Vagina (tissue), 2 donors: ENCODE measurements at places on chromosomes 4 and X. TPM values are rescaled to one million over a fixed set of nuclear protein-coding genes. Genes with fewer than 3 reads are reported as not detected.

- DNase-seq = no peak
- H3K4me3 ChIP-seq = no peak overlapping the region
- no peaks in the 10 kb centered on the region for H3K4me1 ChIP-seq
- no peaks in the 10 kb centered on the region for H3K27me3 ChIP-seq
- no peaks in the 10 kb centered on the region for H3K36me3 ChIP-seq
Measured at GRCh38 chrX:138856881-138857604, 145.5 kb upstream of the FGF13 start.

The MAGEA4 gene
- not detected for total RNA-seq

DNA sequence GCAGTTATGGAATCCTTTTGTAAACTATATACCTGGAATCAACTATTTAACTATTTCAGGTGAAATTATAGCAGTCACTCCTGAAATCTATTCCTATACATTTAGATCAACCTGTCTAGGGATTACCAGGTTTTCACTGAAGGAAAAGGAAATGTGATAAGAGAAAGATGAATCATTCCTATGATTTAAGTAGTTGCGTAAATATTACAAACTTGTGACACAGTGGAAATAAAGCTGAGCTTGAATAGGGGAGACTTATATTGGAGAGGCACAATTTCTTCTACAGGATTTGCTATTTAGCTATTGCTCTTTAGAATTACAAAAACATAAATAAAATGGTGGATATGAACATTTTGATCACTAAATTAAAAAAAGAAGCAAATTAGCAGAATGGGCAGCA lies 284.1 kb upstream of the EPHA5 start:
- H3K4me1 ChIP-seq = no peaks in the 10 kb centered on the region
- no peak overlapping the region for H3K4me3 ChIP-seq
- H3K27me3 ChIP-seq = no peaks in the 10 kb centered on the region

The SSX4B gene
- not detected for total RNA-seq

GRCh38 chr4:31662951-31663350 lies 942.8 kb downstream of the PCDH7 start:
- no peak overlapping the region for H3K4me3 ChIP-seq
- no peak for DNase-seq
- H3K27me3 ChIP-seq = no peaks in the 10 kb centered on the region
- H3K27ac ChIP-seq = no peak overlapping the region

DNA sequence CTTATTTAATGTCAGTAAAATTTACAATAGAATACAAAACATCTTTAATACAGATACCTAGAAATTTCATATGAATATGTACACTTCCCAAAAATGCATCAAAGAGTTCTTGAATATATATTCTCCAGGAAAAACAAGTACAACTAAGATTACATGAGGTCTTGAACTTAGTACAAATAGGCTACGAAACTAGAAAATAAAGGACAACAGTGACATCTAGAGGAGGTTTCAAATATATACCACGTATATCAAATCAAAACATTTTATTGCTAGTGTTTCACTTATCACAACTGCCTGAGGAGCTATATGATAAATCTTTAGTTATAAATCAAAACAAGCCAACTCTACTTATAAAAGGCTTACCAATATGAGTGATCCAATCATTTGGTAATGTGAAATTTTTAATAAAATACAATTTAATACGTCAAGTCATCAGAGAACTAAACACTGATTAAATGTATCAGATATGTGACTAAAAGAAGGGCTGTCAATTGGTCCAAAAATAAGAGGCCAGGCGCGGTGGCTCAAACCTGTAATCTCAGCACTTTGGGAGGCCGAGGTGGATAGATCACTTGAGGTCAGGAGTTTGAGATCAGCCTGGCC lies 36.6 kb downstream of the ANAPC10 start:
- no peaks in the 10 kb centered on the region for H3K27me3 ChIP-seq
- DNase-seq = no peak
- H3K27ac ChIP-seq = no peak overlapping the region
- peaks cover 7% of the 10 kb centered on the region for H3K4me1 ChIP-seq
- H3K4me3 ChIP-seq = no peak overlapping the region

The PCDH7 gene
- total RNA-seq = 23.1 TPM

The PAGE4 gene
- not detected for total RNA-seq

DNA sequence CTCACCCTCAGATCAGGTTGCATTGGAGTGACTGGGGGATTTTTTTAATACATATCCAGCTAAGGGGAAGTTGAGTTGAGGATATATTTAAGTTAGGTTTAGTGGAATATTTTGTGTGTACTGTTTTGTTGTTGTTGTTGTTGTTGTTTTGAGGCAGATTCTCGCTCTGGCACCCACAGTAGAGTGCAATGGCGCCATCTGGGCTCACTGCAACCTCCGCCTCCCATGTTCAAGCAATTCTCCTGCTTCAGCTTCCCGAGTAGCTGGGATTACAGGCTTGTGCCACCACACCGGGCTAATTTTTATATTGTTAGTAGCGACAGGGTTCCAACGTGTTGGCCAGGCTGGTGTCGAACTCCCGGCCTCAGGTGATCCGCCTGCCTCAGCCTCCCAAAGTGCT lies 38.6 kb upstream of the ATP6AP2 start:
- H3K4me3 ChIP-seq = no peak overlapping the region
- DNase-seq = no peak
- H3K4me1 ChIP-seq = peaks cover 8% of the 10 kb centered on the region
- H3K36me3 ChIP-seq = no peaks in the 10 kb centered on the region
- no peaks in the 10 kb centered on the region for H3K27me3 ChIP-seq

The LRP2BP gene
- total RNA-seq = 0.49 TPM

GRCh38 chr4:97144199-97144598 lies 999.1 kb downstream of the STPG2 start:
- no peaks in the 10 kb centered on the region for H3K36me3 ChIP-seq
- H3K4me1 ChIP-seq = no peaks in the 10 kb centered on the region

- H3K4me3 ChIP-seq = no peak overlapping the region
- no peaks in the 10 kb centered on the region for H3K36me3 ChIP-seq
- H3K27ac ChIP-seq = no peak overlapping the region
- H3K4me1 ChIP-seq = peaks cover 8% of the 10 kb centered on the region
Measured at GRCh38 chr4:150342945-150343344, 239.0 kb upstream of the MAB21L2 start.

DNA sequence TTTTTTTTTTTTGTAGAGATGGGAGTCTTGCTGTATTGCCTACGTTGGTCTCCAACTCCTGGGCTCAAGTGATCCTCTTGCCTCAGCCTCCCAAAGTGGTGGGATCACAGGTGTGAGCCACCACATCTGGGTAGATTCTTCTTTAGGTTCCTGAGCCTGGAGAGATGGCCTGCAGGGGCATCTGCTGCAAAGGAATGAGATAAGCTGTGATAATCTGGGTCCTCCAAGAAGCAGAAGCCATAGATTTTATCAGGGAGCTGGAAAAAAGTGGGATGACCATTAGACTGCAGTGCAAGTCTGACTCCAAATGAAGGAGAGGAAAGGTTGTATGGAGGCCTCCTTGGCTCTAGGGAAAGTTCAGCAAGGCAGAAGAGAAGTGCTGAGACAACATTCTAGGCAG lies 19.0 kb upstream of the ACSL1 start:
- H3K4me1 ChIP-seq = peaks cover 8% of the 10 kb centered on the region
- DNase-seq = no peak
- H3K4me3 ChIP-seq = no peak overlapping the region
- no peaks in the 10 kb centered on the region for H3K27me3 ChIP-seq

DNA sequence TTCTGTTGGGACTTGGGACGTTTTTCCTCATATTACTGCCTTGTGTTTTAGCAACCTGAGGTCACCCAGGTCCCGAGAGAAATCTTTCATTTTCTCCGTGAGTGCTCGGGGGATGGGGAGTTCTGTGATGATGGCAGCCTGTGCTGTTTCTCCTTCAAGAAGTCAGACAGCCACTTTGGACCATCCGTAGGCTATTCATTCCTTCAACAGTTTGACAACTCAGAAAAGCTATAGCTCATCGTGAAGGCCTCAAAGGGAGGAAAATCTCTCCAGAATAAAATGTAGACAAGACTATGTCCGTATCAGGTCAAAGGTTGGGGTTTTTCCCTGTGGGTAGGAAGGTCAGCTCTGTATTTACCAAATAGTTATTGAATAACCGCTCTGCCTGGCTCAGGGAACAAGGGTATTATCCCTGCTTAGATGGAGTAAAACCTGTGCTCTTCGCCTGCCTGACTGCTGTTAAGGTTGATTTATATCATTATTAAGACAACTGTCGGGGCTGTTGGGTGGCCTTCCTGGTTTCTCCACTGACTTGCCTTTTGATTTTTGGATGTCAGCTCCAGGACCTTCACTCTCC lies 36.6 kb downstream of the FAM114A1 start:
- no peak overlapping the region for H3K27ac ChIP-seq
- H3K36me3 ChIP-seq = peaks cover 30% of the 10 kb centered on the region
- DNase-seq = no peak
- H3K4me3 ChIP-seq = no peak overlapping the region
- H3K27me3 ChIP-seq = no peaks in the 10 kb centered on the region

- no peaks in the 10 kb centered on the region for H3K36me3 ChIP-seq
- DNase-seq = no peak
- no peak overlapping the region for H3K4me3 ChIP-seq
- peaks cover 5% of the 10 kb centered on the region for H3K4me1 ChIP-seq
- H3K27ac ChIP-seq = no peak overlapping the region
Measured at GRCh38 chr4:89939546-89939945, 44.9 kb downstream of the MMRN1 start.

The ETDA gene
- total RNA-seq = not detected

The TACR3 gene
- total RNA-seq = not detected

The SULT1E1 gene
- total RNA-seq = 114 TPM

GRCh38 chrX:40148385-40149285 lies 50.9 kb upstream of the BCOR start:
- no peaks in the 10 kb centered on the region for H3K36me3 ChIP-seq
- H3K4me3 ChIP-seq = no peak overlapping the region
- DNase-seq = no peak
- H3K27ac ChIP-seq = no peak overlapping the region
- H3K4me1 ChIP-seq = peaks cover 42% of the 10 kb centered on the region

The MYOZ2 gene
- 0.49 TPM for total RNA-seq

- no peaks in the 10 kb centered on the region for H3K27me3 ChIP-seq
- H3K4me3 ChIP-seq = no peak overlapping the region
- no peaks in the 10 kb centered on the region for H3K36me3 ChIP-seq
- H3K4me1 ChIP-seq = peaks cover 100% of the 10 kb centered on the region
- DNase-seq = no peak
- H3K27ac ChIP-seq = no peak overlapping the region
Measured at GRCh38 chr4:102819588-102820365, 7.6 kb downstream of the UBE2D3 start.

The ANK2 gene
- 64.6 TPM for total RNA-seq

DNA sequence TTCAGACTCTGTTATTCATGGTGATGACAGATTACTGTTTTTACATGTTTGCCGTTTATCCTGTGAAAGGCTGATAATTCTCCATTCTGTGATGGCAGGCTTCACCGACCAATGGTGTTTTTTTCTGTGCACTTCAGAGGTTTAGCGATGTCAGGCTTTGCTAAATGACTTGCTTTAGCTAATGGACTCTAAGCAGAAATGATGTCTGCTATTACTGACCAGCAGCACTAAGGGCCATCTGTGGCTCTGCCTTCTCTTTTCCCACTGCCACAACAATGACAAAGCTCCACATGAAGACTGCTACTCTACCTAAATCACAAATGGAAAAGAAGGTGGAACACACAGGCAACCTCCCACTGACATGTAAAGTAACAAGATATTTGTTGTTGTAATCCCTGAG lies 68.4 kb upstream of the ALB start:
- no peak for DNase-seq
- no peak overlapping the region for H3K4me3 ChIP-seq
- no peaks in the 10 kb centered on the region for H3K36me3 ChIP-seq

GRCh38 chr4:148944136-148944838 lies 502.1 kb upstream of the NR3C2 start:
- H3K4me1 ChIP-seq = no peaks in the 10 kb centered on the region
- DNase-seq = no peak
- H3K27me3 ChIP-seq = no peaks in the 10 kb centered on the region
- H3K27ac ChIP-seq = no peak overlapping the region

The SMIM43 gene
- total RNA-seq = not detected

The MID1 gene
- total RNA-seq = 16.2 TPM

DNA sequence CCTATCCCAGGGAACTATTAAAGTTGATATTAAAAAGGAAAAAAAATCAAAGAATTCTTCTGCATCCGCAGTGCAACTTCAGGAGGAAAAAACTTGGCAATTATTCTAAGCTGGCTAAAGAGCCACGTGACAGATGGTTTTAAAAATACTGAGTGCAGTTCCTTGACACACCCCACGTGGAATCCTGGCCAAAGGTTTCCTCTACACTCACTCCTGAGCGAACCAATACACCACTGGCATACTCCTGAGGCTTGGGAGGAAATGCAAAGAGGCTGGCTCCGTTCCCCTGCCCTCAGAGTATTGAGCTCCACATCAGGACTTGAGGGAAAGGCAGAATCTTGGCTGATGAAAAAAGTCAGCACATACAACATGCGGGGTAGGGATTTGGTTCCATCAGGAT lies 133.8 kb upstream of the ATP6AP2 start:
- no peaks in the 10 kb centered on the region for H3K27me3 ChIP-seq
- H3K36me3 ChIP-seq = no peaks in the 10 kb centered on the region
- no peak overlapping the region for H3K27ac ChIP-seq
- no peak overlapping the region for H3K4me3 ChIP-seq
- no peaks in the 10 kb centered on the region for H3K4me1 ChIP-seq

DNA sequence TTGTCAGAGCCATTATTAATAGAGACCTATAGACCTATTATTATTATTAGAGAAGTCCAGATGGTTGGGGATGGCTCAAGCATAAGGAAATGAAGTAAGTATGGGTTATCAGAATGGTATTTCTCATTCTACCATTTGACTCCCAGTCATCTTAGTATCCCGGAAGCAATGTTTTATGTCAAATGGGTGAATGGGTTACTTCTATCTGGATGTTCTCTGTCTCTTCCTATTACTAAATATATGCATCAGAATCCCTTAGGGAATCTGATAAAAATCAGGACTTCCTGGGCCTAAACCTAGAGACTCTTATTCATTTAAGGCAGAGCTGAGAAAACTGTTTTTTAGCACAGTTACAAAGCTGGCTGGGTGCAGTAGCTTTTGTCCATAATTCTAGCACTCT lies 149.9 kb downstream of the SLC10A7 start:
- no peak overlapping the region for H3K27ac ChIP-seq
- no peak overlapping the region for H3K4me3 ChIP-seq
- H3K4me1 ChIP-seq = peaks cover 11% of the 10 kb centered on the region
- H3K27me3 ChIP-seq = no peaks in the 10 kb centered on the region

The GLUD2 gene
- total RNA-seq = 0.98 TPM

GRCh38 chr4:189098932-189099696 lies 841.6 kb upstream of the FRG1 start:
- H3K4me1 ChIP-seq = no peaks in the 10 kb centered on the region
- H3K27ac ChIP-seq = no peak overlapping the region
- no peak for DNase-seq
- no peaks in the 10 kb centered on the region for H3K36me3 ChIP-seq
- no peak overlapping the region for H3K4me3 ChIP-seq

The KLHL13 gene
- 10.6 TPM for total RNA-seq

- H3K36me3 ChIP-seq = no peaks in the 10 kb centered on the region
- DNase-seq = no peak
- H3K4me3 ChIP-seq = no peak overlapping the region
- H3K27ac ChIP-seq = no peak overlapping the region
Measured at GRCh38 chr4:110059556-110060191, 138.7 kb downstream of the ELOVL6 start.

The GPRASP2 gene
- total RNA-seq = 10.8 TPM

The DAPP1 gene
- 22.6 TPM for total RNA-seq

- no peak overlapping the region for H3K4me3 ChIP-seq
- H3K27me3 ChIP-seq = no peaks in the 10 kb centered on the region
- H3K27ac ChIP-seq = no peak overlapping the region
- no peaks in the 10 kb centered on the region for H3K4me1 ChIP-seq
Measured at GRCh38 chr4:30258949-30259348, 461.2 kb upstream of the PCDH7 start.
